ENCODE measurements at places on chromosomes 1 and 21.

DNA sequence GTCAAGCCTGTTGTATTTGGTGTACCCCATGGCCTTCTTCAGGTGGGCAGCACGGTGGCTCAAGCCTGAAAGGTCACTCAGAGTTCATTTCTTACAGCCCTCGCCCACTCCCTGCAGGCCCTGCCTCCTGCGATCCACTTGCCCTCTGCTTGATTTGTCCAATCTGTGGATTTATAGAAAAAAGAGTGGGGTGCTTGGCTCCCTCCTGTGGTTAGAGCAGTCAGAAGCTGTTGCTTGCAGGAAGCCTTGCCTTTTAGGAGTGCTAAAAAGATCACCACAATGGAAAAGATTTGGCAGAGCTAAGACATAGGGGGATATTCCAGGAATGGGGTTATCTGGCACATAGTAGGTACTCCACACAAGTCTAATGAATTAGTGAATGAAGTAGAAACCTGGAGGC lies 108.0 kb upstream of the TRABD2B start:
- DNase-seq: no peak

DNA sequence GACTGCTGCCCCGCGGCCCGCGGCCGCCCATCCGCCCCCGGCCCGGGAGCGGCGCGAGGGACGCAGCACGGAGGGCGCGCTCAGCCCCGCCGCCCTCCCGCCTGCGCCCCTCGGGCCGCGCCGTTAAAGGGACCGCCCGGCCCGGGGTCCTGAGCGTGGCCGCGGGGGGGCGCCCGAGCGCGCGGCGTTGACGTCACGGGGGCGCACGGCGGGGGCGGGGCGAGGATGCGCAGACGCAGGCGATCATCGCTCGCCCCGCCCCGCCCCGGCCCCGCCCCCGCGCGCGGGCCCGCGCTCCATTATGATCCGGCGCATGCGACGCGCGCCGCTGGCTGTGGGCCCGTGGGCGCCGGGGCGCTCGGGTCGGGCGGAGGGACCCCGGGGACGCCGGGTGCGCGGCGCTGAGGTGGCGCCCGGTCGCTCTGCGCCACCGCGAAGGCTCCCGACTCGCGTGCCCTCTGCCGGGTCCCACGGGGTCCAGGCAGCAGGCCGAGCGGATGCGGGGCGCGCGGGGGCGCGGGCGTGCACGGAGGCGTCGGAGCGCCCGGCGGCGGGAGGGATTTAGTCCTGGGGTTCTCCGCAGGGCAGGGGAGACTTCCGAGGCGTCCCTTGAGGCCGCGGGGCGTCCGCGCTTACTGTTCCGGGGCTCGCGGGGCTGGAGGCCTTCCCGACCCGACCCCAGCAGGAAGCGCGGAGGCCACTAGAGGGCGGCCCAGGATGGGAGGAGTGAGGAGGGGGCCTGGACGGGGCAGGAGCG lies at the start of gene DVL1:
TSS of gene DVL1 (minus strand) at position 163 of the 757 bp plus-strand sequence. CDS start 353 bp downstream, outside the sequence.
- DNase-seq: peak; percentile 67

DNA sequence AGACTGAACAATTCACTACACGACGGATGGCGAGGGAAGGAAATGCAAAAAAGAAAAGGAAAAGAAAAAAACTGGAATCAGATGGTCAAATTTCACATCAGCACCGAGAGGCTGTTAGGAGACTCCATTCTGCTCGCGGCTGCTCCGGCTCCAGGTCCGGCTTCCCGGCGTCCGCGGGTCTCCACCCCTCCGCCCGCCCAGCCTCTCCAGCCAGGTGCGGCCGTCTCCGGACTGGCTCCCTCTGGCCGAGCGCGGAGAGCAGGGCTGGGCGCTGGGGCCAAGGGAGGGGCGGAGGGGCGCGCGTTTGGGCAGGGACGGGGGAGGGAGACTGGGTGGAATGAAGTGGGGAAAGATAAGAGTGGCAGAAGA lies 332 bp downstream of the KCNJ6 start:
- no peak for DNase-seq

DNA sequence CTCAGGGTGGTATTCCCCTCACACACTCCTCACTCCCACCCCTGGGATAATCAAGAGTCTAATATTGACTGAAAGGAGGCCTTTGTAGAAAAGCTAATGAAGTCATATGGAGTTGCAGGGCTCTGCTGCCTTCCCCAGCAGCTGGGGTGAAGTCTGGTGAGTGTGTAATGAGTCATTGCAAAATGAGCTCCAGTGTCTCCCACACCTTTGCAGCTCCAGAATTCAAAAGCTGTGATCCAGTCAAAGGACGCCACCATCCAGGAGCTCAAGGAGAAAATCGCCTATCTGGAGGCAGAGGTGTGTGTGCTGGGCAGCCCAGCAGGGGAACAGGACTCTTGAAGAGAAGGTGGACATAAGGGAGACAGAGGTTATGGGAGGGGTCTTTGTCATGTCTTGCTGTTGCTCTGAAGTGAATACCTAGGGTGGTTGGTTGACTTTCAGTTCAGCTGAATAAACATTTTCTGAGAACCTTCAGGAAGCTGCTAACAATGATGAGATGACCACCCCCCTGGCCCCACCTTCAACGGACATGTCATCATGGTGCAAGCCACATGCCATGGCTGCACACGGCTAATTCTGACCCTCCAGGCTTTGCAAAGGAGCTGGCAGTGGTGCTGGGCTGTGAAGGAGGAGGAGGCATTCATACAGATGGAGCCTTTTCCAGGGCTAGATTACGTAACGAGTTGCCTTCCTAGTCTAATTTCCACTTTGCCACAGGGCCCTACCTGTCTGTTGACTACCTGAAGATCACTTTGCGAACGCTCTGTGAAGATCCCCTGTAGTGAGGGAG lies 32.2 kb upstream of the SNX27 start:
- no peak for DNase-seq

GRCh38 chr1:22461678-22462527 lies 10.3 kb downstream of the ZBTB40 start:
- DNase-seq: no peak

DNA sequence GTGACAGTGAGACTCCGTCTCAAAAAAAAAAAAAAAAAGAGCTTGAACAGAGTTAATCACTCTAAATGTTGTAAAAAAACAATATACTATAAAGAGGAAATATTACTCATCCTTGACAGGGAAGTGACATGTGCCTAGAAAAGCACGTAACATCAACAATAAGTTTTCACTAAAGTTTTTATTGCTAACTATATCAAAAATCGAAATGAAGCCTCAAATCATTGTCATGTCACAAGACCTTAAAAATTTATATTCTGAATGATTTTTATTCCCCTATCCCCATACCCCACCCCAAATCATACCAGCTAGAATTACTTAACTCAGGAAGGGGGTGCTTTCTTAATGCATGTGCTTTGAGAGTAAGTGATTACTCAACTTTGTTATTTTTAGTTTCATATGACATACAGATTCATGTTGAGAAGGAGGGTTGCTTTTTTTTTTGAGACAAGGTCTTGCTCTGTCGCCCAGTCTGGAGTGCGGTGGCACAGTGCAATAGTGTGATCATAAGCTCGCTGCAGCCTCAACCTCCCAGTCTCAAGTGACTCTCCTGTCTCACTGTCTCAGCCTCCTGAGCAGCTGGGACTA lies 53.6 kb upstream of the MUTYH start:
- no peak for DNase-seq

- no peak for DNase-seq
Measured at GRCh38 chr1:172423336-172423735, 2.9 kb downstream of the C1orf105 start.

DNA sequence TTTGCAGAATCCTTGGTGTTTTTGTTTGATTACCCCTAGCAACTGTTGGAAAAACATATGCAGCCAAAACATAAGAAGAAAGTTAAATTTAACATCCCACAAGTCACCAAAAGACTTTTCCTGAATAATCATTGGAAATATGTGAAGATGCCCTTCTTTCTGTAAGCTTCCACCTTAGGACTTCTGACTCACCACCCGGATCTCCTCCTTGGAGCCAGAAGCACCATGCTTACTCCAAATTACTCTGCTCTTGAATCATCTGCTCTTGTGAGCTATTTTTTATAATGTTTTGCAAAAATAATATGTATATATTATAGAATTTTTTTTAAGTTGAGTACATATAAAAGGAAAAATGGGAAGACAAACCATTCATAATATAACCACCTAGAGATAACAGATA lies 391.7 kb downstream of the KCTD3 start:
- DNase-seq: no peak

DNA sequence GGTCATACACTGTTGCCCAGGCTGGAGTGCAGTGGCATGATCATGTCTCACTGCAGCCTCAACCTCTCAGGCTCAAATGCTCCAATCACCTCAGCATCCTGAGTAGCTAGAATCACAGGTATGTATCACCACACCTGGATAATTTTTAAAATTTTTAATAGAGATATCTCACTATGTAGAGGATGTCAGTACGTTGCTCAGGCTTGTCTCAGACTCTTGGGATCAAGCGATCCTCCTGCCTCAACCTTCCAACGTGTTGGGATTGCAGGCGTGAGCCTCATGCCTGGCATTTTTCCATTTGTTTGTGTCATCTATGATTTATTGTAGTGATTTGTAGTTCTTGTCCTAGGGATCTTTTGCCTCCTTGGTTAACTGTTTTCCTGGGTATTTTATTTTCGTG lies 985.2 kb upstream of the B3GALT2 start:
- no peak for DNase-seq

DNA sequence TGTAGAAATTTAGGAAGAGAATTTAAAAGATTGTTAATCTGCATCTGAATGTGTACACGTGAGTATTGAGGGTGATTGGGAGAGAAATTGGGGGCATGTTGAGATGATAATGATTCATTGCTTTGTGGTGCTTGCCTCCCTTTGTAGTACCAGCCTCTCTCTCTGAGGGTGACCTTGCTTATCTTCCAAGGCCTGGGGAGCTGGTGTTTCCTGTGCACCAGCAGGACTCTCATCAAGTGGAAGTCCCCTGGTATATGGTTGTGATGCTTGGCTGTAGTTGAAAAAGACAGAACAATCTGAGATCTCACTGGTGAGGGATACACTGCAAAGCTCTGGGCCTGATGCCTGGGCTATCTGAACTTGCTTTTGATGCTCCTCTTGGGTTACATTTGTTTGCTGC lies 4.0 kb downstream of the TCHHL1 start:
- DNase-seq: no peak

DNA sequence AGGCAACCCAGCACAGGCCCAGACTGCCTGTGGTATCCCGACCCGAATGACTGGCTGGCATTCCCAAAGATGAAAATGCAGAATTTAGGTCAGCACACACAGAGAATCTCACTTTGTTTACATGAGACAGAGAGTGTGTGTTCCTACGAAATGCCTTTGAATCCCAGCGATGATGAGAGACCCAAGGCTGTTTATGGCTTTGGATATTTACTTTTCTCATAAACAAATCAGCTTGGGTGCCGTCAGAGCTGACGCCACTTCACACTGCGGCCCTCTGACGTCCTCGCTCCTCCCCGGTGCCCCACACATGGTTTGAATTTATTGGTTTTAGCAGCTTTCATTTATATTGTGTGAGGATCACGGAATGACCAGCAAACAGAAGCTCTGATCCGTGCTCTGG lies 18.7 kb downstream of the TRABD2B start:
- DNase-seq: no peak

GRCh38 chr1:173117761-173118160 lies 67.0 kb upstream of the TNFSF18 start:
- DNase-seq: no peak

DNA sequence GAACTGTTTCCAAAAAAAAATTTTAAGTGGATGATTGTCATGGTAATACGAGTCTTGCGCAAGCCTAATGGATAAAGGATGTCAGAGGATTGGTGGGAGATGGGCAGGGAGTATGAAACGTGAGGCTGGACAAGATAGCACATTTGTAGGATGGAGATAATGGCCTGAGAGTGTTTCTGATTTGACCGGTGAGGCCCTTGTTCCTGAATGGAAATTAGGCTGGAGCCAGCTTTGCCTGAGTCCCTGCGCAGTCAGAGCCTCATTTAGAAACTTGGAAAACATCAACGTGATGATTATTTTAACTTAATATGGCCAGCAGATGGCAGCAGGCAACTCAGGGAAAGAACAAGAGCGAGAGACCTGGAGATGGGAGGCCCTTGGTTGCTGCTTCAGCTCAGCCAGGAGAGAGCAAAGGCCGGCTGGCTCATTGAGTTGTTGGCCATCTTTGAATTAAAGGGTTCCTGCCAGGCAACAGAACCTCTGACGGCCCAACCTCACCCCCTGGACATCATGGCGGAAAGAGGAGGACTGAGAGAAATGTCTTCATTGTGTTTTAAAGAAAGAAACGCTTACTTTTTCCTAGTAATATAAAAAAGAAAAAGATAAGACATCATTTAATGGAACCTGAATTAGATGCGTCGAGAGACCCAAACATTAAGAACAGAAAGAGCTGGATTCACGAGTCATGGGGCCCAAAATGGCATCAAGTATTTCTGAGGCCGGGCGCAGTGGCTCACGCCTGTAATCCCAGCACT lies 80.3 kb downstream of the SELENOF start:
- DNase-seq: peak; percentile 83

- DNase-seq: no peak
Measured at GRCh38 chr1:228867108-228867950, 132.1 kb downstream of the RHOU start.

DNA sequence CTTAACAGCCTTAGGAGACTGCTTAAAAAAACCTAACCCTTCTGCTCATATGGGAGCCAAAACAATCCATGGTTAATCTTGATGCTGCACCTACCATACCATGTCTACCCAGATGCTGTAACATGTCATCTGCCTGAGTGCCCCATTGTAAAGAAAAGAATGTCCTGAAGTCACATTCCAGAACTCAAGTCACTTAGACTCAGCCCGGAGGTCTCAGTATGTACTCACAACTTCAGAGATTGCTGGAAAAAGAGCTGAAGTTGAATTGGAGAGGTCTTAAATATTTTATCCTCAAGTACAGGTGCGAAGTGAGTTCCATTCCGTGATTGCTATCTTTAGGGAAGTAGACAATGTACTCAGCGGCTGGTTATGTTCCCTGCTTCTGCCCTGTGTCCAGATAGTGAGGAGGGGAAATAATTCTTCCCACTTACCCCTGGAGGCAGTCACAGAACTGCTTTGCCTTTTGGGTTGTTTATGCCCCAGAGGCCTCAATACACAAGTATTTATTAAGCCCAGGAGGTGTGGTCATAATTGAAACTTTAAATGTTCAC lies 57.5 kb upstream of the HOOK1 start:
- no peak for DNase-seq

DNA sequence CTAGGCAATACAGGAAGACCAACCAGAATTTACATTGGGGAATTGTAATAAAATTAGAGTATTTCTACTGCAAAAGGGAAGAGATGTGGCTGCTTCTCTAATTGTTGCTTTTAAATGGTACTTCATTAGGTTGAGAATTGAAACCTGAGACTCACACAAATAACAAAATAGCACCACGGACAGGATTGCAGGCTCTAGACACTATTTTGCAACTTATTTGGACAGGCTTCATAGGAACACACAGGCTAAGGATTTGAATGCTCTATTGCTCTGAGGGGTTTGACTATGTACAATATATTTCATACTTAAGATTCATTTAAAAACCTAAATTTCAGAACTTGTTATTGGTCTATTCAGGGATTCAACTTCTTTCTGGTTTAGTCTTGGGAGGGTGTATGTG lies 79.6 kb downstream of the ATP1B1 start:
- DNase-seq: peak; percentile 14

- no peak for DNase-seq
Measured at GRCh38 chr21:27606422-27606821, 639.5 kb upstream of the ADAMTS5 start.

- no peak for DNase-seq
Measured at GRCh38 chr1:42942444-42942843, 16.2 kb downstream of the SLC2A1 start.

Measured in left lung (tissue), 14 donors.